ENCODE measurements at places on chromosomes 16 and 17.
A peak's percentile ranks its signal among the peaks of the same experiment; 100 is the strongest.

DNA sequence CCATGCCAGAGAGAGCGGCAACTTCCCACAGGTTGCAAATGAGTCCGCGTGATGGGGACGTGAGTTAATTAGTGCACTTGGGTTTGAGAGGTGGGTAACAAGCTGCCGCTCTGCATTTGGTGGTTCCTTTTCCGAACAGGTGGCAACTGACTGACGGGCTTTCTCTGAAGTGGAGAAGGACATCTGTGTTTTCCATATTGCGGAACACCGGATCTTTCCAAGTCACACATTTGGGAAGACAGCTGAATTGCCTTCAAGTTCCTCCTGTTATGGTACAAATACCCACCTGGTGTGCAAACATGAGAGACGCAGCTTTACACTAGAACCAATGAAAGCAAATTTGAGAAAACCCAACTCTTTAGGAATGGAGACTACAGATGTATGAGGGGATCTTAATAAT, 451.3 kb upstream of the ZFHX3 start:
- DNase-seq, result no peak

- peak; percentile 57 for DNase-seq
These were observed at the start of gene PLCG2 for GRCh38 chr16:81778861-81779535. Gene PLCG2 (plus strand): TSS chr16:81779291. CDS start chr16:81785990, 6,699 bp downstream.

DNA sequence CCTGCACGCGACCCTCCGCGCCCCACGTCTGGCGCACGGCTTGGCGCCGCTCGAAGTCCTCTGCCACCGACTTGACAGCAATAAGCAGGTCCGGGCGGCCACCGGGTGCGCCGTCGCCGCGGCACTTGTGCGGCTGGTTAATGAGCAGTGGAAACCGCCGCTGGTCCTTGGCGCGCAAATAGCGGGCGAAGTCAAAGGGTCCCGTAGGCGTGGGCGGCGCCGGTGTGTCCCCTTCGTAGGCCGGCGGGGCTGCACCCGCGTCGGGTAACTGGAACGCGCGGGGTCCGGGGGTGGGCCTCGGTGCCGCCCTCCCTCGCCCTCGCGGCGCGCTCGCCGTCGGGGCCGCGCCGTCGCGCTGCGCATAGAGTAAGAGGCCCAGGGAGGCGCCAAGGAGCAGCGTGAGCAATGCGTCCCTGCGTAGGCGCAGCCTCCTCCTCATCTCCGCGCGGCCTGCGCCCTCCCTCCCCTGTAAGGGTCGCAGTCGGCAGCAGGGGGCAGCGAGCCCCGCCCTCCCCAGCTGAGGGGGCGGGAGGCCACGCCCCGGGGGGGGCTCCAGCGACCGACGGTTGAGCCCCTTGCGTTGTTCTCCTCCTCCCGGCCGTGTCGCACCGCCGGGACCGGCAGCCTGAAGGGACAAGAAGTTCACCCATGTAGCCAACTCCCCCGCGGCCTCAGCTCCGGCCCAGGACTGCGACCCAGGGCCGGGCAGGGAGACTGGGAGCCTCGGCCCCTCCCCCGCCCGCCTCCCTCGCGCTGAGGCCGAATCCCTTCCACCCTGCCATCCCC, 558 bp downstream of the B3GNT9 start:
- peak; percentile 53 for DNase-seq

- no peak for DNase-seq
These were observed 2.2 kb upstream of the GSDMA start for GRCh38 chr17:39960524-39961041.

- no peak for DNase-seq
These were observed 176.9 kb upstream of the GSE1 start for GRCh38 chr16:85436207-85436606.

- no peak for DNase-seq
These were observed 285.0 kb upstream of the ERCC4 start for GRCh38 chr16:13634959-13635358.

DNA sequence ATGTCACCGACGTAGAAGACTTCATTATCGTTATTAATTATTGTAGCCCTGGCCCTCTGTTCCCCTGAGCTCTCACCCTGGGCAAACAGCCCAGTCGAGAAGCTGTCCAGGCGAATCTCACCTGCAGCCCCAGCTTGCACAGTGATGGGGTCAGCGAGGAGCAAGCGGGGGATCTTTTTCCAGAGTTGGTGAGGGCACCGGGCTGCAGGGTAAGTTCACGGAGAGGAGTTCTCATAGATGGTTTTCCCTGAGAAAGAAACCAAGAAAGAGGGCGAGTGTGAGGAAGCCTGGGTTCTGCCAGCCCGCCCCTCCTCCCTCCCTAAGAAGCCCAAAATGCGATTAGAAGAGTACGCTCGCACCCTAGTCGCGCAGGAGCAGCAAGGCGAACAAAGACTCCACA, 436 bp downstream of the SPAG5 start:
- no peak for DNase-seq

- DNase-seq, result peak; percentile 95
These were observed at the start of gene FASN for GRCh38 chr17:82098169-82098938. Gene FASN (minus strand): TSS chr17:82098236. CDS start chr17:82096445, 1,791 bp downstream.

GRCh38 chr17:69336996-69337395, 10.1 kb upstream of the ABCA5 start:
- DNase-seq, result no peak

GRCh38 chr16:29825145-29826044, 5.1 kb downstream of the MVP start:
- peak; percentile 51 for DNase-seq

DNA sequence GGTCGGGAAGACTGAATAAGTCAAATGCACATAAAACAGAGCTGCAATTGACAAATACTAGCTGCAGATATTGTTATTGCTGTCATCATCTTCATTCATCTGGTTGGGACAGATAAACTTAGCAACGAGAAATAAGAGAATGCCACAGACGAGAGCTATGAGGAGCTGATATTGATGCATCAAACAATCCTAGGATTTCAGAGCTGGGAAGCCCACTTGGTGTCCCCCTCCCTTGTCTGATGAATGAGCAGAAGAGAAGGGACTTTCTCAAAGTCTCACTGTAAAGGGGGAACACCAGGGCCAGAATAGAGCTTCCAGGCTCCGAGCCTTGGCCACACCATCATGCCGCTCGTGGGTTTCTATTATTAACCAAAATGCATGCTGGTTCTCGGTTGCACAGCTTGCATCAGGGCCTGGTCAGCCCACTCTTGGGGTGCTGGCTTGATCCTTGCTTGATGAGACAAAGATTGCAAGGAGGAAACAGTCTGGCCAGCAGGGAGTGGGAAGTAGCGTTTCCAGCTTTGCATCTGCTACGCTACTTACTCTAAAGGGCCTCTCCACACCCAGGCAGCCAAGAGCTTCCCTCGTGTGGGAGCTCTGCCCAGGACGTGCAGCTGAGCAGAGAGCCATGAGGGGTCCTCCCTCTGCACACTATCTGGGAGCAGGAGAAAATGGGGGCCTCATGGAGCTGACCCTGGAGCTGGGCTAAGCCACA, 28.4 kb upstream of the EMP2 start:
- DNase-seq, result no peak

DNA sequence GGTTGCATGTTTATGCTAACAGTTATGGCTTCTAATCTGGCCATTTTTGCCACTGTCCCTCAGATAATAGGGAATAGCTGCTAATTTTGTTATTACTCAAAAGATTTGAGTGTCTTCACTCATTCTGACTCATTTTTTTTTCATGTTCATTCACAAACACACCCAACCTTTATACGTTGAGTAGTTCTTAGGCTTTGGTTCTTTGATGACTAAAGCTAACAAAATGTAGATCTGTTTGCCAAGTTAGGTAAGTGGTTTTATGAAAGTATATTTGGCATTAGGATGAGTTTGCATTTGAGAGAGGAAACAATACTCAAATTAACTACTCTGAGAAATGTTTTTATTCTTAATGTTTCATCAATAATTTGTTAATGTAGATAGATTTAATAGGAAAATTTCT, 3.6 kb downstream of the MAP2K4 start:
- DNase-seq, result no peak

GRCh38 chr16:24999856-25000461, 15.2 kb downstream of the ARHGAP17 start:
- no peak for DNase-seq

DNA sequence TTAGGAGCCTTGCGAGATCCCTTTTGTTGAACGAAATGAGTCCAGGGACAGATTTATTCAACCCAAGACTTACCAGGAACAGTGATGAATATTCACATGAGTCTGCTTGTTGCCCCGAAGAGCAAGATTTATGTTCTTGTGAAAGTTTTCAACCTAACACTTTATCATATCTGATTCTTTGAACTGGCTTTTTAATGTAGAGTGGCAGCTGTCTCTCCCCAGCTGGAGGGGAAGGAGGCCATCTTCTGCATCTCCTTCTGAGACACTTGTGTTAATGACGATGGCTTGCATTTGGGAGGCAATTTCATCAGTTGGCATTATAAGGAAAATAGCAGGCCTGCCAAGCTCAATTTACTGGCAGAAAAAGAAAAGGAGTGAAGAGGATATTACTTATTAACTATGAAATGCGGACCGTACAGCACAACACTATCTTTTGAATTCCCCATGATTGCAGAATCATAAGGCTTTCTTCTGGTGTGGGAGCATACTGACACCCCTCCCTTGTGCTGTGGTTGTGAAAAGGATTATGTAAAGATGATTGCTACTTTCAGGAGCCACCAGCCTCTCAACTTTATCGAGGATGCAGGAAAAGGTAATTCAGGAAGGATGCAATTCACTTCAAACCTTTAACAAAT, 35.7 kb downstream of the SMARCE1 start:
- no peak for DNase-seq

GRCh38 chr17:78278139-78278741, 46.8 kb downstream of the TMEM235 start:
- no peak for DNase-seq

- DNase-seq, result peak; percentile 62
These were observed 30.8 kb downstream of the HLF start for GRCh38 chr17:55295411-55296170.

GRCh38 chr16:4515611-4516233, 22.9 kb downstream of the CDIP1 start:
- DNase-seq, result no peak

DNA sequence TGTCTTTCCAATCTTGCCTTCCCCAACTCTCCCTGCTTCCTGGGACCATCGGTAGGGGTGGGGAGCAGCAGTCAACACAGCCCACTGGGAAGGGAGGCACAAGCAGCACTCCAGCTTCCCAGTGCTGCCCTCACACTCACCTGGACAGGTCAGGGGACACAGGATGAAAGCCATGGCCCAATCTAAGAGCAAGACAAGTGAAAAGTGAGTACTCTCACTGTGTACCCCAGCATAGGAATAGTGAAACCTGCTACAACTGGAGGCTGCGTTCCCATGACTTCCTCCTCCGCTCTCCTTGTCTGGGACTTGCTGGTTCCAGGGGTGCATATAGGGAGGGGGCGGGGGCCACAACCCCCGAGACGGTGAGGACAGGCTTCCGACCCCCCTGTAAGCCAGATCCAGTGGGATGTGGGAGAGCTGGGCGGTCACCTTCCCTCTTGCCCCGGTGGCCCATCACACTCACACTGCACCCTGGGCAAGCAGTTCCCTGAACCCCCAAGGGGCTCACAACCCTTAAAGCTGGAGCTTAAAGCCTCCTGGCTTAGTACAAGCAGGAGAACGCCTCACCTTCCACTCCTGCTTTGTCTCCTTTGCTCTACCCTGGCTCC, 29.5 kb upstream of the SLC25A19 start:
- DNase-seq, result no peak

GRCh38 chr17:66695098-66695497, 139.8 kb upstream of the CACNG5 start:
- DNase-seq, result no peak

DNA sequence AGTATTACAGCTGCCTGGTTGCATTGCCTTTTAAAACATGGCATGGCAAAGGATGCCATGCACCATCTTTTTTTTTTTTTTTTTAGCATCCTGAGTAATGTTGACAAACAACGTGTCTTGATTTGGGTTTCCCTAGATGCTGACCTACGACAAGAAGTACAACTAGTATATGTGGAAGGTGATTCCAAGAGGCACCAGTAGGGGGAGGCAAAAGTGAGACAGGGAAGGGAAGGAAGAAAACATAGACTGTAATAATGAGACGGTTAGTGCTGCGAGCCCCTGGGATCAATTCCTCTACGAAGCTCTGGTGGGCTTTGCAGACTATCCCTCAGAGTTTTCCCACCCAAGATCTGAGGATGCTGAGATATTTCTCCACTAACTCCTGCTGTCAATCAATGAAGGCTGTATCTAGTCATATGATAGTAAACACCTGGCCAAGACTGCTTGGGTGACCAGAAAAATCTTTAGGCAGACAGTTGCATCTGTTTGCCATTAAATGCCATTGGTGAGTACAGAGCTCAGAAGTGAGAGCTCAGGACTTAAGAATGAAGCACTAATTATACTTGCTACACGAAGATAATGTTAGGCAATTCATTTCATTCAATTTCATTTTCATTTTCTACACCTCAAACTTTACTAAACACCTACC, 458.6 kb upstream of the GOT2 start:
- no peak for DNase-seq

GRCh38 chr17:36008998-36009665, 7.8 kb upstream of the CCL15 start:
- no peak for DNase-seq

- DNase-seq, result no peak
These were observed 82.9 kb downstream of the KSR1 start for GRCh38 chr17:27539152-27539551.

- no peak for DNase-seq
These were observed 41.9 kb downstream of the FTO start for GRCh38 chr16:53745753-53746266.

- DNase-seq, result no peak
These were observed 2.7 kb downstream of the METRN start for GRCh38 chr16:717450-718245.

GRCh38 chr17:59094861-59095530, 11.7 kb downstream of the TRIM37 start:
- DNase-seq, result no peak

GRCh38 chr17:36939802-36940312, 2.6 kb downstream of the LHX1 start:
- DNase-seq, result no peak

DNA sequence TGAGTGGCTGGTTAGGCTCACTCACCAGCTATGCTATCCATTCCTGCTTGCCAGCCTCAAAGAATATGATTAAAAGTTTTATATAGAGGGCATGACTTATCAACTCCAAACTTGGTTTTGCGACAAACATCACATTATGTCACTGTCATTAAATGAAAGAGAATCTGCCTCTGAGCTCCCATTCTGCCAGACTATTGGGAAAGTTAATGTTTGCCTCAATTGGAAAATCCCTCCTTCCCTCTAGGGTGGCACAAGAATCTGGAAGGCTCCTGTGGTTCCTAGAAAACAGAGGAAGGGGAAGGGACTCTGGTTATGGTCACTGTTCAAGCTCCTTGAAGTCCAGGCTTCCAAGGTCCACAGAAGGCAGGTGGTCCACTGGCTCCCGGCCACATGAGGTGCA, 50.5 kb upstream of the TEX2 start:
- no peak for DNase-seq

- no peak for DNase-seq
These were observed 20.4 kb upstream of the TRIM25 start for GRCh38 chr17:56934280-56934679.

DNA sequence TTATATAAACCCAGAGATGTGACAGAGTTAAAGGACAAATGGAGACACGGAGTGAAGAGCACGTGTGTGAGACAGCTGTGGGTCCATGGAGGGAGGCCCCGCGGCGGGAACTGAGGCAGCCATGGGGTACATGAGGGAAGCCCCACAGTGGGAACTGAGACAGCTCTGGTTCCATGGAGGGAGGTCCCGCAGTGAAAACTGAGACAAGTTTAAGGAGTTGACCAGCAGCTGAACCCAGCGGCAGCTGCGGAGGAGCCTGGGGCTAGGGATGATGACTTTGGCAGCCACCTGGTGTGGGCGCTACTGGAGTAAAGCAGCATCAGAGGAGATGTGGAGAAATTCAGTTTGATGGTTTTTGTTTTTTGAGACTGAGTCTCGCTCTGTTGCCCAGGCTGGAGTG, 185.1 kb downstream of the RPTOR start:
- no peak for DNase-seq
